ENCODE measurements at places on chromosomes 1 and 21. TPM values are rescaled to one million over a fixed set of nuclear protein-coding genes. Genes with fewer than 3 reads are reported as not detected.

Gene SLC25A24
- total RNA-seq = 19.1 TPM

Gene TDRD5
- total RNA-seq = not detected

Gene TFF1
- total RNA-seq = 0.24 TPM

Gene CNR2
- not detected for total RNA-seq

Gene FTCD
- total RNA-seq = 105 TPM

Gene TRIM58
- total RNA-seq = not detected

Gene CLCA1
- total RNA-seq = not detected

Gene LCE6A
- total RNA-seq = not detected

Gene FLG2
- total RNA-seq = not detected

Gene ST6GALNAC3
- not detected for total RNA-seq

Gene GOLPH3L
- total RNA-seq = 19.3 TPM

Gene MKNK1
- total RNA-seq = 14.7 TPM

Gene FAM151A
- 1.5 TPM for total RNA-seq

Gene OR2T29
- total RNA-seq = not detected

Gene TNFSF4
- 3.2 TPM for total RNA-seq

Gene ADAMTSL4
- total RNA-seq = 3.9 TPM
